ENCODE measurements at places on chromosomes 13 and 19. TPM values are rescaled to one million over a fixed set of nuclear protein-coding genes. Genes with fewer than 3 reads are reported as not detected.

TMPRSS9 gene
- total RNA-seq = not detected

SYT5 gene
- total RNA-seq = not detected

- peak; percentile 86 for DNase-seq
Observed at GRCh38 chr19:45499196-45500180, 1.2 kb downstream of the PPM1N start.

GRCh38 chr19:43741075-43741825, 13.5 kb downstream of the SMG9 start:
- DNase-seq = no peak

GRCh38 chr19:35856546-35857149, at the start of gene KIRREL2:
Gene KIRREL2, plus strand, starts transcription at chr19:35856911. Its CDS starts 209 bp downstream, at chr19:35857120.
- peak; percentile 50 for DNase-seq

Data from activated CD8-positive, alpha-beta T cell treated with anti-CD3 and anti-CD28 coated beads for 36 hours (primary cell).